IPS DF 6.9 (cell line): ENCODE measurements at places on chromosomes 3 and 15.

DNA sequence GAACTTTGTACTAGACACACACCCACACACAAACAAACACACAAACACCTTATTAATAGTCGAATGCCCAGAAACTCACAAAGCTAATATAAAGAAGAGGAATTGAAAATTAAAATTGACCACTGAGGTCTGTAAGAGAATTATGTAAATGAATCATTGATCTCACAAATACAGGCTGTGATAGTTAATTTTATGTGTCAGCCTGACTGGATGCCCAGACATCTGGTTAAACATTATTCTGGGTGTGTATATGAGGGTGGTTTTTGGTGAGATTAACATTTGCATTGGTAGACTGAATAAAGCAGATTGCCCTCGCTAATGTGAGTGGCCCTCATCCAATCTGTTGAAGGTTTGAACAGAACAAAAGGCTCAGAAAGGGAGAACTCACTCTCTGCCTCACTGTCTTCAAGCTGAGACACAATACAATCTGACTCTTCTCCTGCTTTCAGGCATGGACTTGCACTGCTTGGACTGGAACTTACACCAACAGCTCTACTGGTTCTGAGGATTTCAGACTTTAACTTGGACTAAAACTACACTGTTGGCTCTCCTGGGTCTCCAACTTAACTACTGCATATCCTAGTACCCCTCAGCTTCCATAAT lies 199.4 kb upstream of the TTC14 start:
- no peak for DNase-seq

- no peak for DNase-seq
Observed at GRCh38 chr3:16496008-16496407, 17.5 kb downstream of the RFTN1 start.

- DNase-seq: no peak
Observed at GRCh38 chr15:86608461-86609205, 529.0 kb downstream of the AGBL1 start.

DNA sequence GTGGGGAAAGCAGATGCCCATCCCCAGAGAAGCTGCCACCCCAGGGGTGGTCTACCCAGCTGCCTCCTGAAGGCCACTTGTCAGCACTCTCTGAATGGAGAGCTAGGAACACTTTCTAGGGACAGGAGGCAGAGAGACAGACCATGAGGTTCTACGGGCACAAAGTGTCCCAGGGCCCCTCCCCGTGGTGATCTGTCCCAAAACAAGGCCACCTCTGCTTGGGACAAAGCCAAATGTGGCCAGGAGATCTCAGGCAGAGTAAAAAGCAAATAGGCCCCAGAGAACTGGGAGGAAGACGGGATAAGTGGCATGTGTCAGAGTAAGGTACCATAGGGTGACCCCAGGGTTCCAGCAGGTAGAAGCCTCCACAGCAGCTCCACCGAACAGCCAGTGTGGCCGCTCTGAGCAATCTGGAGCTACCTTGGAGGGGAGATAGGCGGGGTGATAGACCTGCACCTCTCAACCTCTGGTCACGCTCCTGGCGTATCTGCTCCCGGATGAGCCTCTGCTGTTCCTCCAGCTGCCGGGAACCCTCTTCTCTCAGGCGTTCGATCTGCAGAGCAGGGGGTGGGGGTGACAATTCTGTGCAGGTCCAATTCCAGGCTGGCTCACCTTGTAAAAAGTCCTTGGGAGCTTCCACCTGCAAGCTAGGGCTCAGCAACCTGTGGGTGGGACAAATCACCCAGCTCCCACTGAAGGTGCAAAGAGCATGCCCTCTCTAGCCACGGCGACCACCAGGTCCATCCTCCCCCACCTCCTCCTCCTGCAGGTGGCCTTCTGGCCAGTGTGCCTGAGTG lies 6.2 kb downstream of the C15orf62 start:
- DNase-seq: no peak

DNA sequence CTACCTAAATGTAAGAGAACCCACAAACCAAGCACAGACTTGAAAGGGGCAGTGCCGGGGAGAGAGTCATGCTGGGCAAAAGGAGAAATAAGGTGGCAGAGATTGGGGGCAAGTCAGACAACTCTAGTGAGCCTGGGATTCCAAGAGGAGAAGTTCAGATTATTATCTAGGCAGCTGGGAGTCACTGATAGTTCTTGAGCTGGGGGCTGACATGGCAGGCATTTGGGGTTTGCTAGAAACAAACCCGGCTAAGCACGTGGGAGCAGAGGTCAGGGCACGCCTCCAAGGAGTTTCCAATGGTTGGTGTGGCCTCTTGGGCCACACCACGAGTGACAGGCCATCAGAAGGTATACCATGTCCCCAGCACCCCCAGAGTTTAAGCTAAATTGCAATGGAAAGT lies 27.6 kb downstream of the SLC6A6 start:
- no peak for DNase-seq

DNA sequence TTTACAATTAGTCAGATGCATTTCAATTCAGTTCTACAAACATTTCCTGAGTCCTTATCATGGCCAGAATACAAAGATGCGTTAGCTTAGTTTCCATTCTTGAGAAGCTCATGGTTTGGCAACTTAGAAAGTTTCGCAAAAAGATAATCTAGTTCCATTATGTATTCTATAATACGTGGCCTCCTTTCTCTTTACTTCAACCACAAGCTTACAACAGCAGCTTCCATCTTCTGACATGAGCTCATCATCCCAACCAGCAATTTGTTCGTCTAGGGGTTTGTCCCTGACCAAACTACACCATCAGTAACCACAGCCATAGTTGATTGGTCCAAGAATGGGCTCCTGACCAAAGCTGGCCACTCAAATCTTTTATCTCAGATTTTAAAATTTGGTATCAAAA lies 267.6 kb upstream of the TBC1D5 start:
- DNase-seq: no peak

- no peak for DNase-seq
Observed at GRCh38 chr3:50639055-50639494, 22.1 kb downstream of the MAPKAPK3 start.

GRCh38 chr3:69737392-69737791 lies 1.9 kb upstream of the MITF start:
- DNase-seq: no peak

DNA sequence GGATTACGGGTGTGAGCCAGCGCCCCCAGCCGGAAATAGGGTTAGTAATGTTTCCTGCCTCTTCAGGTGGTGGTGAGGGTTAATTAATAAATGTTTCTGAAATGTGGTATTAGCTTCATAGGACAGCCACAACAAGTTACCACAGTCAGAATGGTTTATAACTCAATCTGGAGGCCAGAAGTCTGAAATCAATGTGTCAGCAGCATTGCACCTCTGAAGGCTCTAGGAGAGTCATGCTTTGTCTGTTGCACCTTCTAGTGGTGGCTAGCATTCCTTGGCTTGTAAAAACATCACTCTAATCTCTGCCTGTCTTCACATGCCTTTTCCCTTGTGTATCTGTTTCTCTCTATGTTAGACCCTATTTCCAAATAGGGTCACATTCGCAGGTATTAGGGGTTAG lies 7.8 kb upstream of the RPSA start:
- DNase-seq: no peak

- no peak for DNase-seq
Observed at GRCh38 chr3:17354341-17354740, 388.1 kb downstream of the TBC1D5 start.

DNA sequence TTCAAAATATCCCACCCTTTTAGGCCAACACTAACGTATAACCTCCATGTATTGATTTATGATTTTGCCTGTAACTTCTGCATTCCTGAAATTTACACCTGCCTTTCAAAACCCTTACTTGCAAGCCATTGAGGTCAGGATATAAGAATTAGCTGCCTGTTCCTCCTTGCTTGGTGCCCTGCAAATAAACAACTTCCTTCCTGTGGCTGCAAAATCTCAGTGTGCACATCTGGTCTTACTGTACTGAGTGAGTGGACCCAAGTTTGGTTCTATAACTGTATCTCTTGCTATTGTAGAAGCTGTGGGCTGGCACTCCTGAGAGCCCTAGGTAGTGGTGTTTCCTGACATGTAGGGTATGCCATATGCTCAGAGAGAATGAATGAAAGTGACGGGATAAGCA lies 191.1 kb upstream of the RASGRP1 start:
- DNase-seq: no peak

GRCh38 chr15:93196135-93196670 lies 107.2 kb upstream of the RGMA start:
- no peak for DNase-seq

DNA sequence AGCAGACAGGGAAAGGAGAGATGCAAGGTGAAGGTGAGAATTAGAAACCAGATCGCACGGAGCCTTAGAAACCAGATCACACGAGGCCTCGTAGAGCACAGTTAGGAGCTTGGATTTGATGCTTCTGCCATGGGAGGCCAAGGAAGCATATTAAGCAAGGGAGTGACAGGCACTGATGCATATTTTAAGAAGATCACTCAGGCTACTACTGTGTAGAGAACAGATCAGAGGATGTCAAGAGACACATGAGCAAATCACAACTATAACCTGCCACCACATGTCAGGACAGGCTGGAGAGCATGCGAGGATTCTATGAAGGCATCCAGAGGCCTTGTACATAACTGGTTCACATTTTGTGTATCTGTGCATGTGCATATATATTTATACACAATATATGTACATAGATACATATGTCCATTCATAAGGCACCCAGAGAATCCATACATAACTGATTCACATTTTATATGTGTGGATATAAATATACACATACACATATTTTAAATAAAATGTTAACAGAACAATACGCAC lies 99.6 kb upstream of the FHIT start:
- DNase-seq: no peak
